A549 treated with CORT108297 at 1 μM for 4 hours (cell line): ENCODE measurements at places on chromosomes 12 and 14. TPM values are rescaled to one million over a fixed set of nuclear protein-coding genes. Genes with fewer than 3 reads are reported as not detected.

The CHGA gene
- total RNA-seq: 1.0 to 1.7 TPM (median 1.4 TPM) in 5 replicates

The POTEM gene
- not detected in 5 replicates for total RNA-seq

The CCNT1 gene
- 12.1 to 14.7 TPM (median 13.4 TPM) in 5 replicates for total RNA-seq

The IRF9 gene
- 17.6 to 21.5 TPM (median 19.7 TPM) in 5 replicates for total RNA-seq

The CD163 gene
- 0.02 to 0.07 TPM in 2 of 5 replicates, not detected in the others for total RNA-seq

The TWF1 gene
- total RNA-seq: 62.8 to 78.6 TPM (median 74.8 TPM) in 5 replicates

The TPPP2 gene
- total RNA-seq: not detected in 5 replicates

The REM2 gene
- total RNA-seq: 0.30 to 0.50 TPM (median 0.44 TPM) in 5 replicates

The HOXC6 gene
- total RNA-seq: 4.4 to 5.7 TPM (median 4.9 TPM) in 5 replicates

The HOXC9 gene
- total RNA-seq: 11.1 to 12.5 TPM (median 11.7 TPM) in 5 replicates
